ENCODE measurements at places on chromosomes 2 and 18. TPM values are rescaled to one million over a fixed set of nuclear protein-coding genes. Genes with fewer than 3 reads are reported as not detected.

TNFRSF11A gene
- total RNA-seq = 41.9 TPM

GPR155 gene
- total RNA-seq = 16.4 TPM

CHPF gene
- 14.0 TPM for total RNA-seq

DNA sequence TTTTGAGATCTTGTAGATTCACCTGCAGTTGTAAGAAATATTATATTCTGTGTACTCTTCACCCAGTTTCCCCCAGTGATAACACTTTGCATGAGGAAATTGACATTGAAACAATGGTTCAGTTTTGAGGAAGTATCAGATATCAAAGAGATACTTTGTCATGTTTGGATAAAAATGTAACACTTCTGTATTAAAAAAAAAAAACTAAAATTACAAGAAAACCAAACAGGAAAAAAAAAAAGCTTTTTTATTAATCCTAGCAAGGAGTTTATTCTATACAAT, 204.0 kb downstream of the ARL4C start:
- no peak for ATAC-seq

- no peak for ATAC-seq
Observed at GRCh38 chr2:145043399-145043834, 523.5 kb upstream of the ZEB2 start.

- ATAC-seq = no peak
Observed at GRCh38 chr2:136236019-136236418, 118.1 kb upstream of the CXCR4 start.
